Activated CD4-positive, alpha-beta T cell treated with anti-CD3 and anti-CD28 coated beads, Interleukin-2, amount 50 U/mL, for 16 hours (primary cell): ENCODE measurements at places on chromosomes 7 and 10.

DNA sequence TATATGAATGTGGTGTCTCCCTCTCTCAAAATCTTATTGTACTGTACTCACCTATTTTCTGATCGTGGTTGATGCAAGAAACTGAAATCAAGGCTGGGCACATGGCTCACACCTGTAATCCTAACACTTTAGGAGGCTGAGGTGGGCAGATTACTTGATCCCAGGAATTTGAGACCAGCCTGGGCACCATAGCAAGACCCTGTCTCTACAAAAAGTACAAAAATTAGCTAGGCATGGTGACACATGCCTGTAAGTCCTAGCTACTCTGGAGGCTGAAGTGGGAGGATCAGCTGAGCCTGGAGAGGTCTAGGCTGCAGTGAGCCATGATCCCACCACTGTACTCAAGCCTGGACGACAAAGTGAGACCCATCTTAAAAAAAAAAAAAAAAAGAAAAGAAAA is 16.0 kb downstream of the MMRN2 start:
- DNase-seq, result no peak

DNA sequence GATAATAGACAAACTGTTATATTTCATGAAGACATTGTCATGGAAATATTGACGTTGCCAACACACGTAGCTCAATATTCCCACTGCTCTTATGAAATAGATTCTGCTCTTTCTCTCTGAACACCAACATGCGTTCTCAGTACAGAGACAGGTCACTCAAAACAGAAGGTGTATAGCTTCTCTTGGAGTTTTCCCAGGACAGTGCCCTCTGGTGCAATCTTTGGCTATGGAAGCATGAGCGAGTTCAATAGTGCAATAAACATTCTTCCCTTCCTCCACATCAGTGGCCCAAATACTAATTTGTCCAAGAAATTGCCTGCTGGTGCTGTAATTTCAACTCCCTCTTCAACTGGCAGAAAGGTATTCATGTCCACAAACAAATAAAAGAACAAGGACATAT is 145.3 kb downstream of the MAGI2 start:
- no peak for DNase-seq

DNA sequence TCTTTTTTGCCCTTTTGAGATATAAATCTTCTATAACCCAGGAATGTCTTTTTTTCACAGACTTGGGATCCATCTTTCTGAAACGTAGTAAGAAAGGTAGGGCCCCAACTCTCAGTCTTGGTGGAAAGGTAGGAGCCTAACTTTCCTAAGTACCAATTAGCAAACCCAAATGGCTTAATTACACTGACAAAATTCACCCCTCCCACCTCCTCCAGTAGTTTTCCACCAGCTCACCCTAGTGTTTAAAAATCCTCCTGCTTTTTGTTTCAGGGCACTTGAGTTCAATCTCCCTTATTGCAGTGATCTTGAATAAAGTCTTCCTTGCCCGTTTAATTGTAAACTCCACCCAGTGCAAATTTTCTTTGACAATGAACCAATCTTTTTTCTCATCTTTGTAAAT is 600.0 kb downstream of the PHTF2 start:
- no peak for DNase-seq

DNA sequence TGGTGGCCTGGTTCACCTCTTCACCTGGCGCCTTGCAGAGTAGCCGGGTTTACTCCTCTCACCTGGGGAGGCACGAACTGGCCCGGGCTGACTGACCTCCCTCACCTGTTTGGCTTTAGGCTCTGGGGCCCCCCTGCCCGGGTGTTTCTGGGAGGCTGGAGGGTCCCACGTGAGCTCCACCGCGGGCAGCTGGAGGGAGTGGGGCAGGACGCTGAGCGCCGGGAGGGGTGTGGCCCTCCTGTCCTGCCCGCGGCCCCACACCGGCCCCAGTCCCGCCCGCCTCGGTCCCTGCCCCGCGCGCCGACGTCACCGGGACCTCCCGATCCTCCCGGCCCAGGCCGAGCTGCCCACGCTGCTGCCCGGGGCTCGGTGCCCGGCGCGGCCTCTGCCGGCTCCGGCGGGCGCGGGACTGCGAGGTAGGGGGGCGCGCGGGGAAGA is at the start of gene AMZ1:
Gene AMZ1 (plus strand): TSS at position 322 of the 438 bp plus-strand sequence. CDS start 12,250 bp downstream, outside the sequence.
- DNase-seq, result no peak

DNA sequence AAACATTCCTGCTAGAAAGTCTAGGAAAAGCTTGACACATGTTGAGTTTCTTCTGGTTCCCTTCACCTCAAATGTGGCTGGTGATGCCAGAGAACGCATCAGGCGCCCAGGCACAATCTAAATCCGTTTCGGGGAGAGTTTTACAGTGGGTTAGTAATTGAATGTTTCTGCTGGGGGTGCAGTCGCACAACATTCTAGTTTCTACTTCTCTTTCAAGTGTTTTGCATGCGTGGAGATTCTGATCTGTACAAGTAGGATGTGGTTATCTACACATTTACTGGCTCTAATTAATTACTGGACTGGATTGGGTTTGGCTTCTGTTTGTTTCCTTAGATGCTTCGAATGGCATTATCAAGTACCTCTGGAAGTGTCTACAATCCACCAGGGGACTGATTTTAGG is 173.8 kb downstream of the TMEM26 start:
- DNase-seq, result no peak

DNA sequence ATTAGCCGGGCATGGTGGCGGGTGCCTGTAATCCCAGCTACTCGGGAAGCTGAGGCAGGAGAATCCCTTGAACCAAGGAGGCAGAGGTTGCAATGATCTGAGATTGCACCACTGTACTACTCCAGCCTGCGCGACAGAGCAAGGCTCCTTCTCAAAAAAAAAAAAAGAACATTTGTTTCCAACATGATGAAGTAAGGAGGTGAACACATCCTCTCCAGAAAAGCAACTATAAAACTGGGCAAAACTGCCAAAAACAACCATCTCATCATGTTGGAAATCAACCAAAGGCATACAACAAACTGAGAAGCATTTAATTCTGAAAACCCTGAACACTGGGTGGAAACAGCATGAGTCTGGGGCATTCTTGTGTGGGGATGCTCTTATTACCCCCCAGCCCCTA is 14.3 kb downstream of the PRTFDC1 start:
- DNase-seq, result no peak

GRCh38 chr10:65701168-65701776 is 1224.6 kb upstream of the LRRTM3 start:
- no peak for DNase-seq

- peak; percentile 94 for DNase-seq
Measured at GRCh38 chr10:100510533-100511308, 8.9 kb downstream of the SEC31B start.

- DNase-seq, result no peak
Measured at GRCh38 chr7:50336894-50337703, 32.6 kb downstream of the IKZF1 start.

DNA sequence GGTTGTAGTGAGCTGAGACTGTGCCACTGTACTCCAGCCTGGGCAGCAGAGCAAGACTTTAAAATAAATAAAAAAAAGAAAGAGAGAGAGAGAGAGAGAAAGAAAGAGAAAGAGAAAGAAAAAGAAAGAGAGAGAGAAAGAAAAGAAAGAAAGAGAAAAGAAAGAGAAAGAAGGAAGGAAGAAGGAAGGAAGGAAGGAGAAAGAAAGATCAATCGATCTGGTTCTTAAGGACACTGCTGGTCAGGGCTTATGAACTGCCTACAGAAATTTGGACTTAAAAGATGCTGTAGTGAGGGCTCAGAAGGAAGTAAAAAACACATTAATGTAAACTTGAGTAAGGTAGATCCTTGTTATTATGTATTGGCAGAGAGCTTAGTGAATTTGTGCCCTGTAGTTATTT is 62.4 kb downstream of the COPG2 start:
- DNase-seq, result no peak

- no peak for DNase-seq
Measured at GRCh38 chr7:875476-876076, 778 bp upstream of the GET4 start.

DNA sequence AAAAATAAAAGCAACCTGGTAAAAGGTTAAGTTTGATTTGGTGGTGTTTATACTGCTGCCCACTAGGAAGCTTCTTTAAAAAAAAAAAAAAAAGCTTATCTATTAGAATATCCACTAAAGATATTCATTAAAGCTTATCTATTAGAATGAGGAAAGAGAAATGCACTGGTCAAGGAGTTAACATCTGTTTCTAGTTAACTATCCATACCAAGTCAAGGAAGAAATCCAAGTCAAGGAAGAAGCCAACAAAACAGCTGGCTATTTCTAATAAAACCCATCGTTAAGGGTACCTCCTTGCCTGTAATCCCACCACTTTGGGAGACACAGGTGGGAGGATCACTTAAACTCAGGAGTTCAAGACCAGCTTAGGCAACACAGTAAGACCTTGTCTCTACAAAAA is 82.6 kb downstream of the JMJD1C start:
- DNase-seq, result no peak

GRCh38 chr10:89699581-89700064 is 1.8 kb upstream of the KIF20B start:
- DNase-seq, result no peak

GRCh38 chr10:45136256-45136655 is 135.5 kb downstream of the ZNF22 start:
- no peak for DNase-seq

- no peak for DNase-seq
Measured at GRCh38 chr7:15452670-15453069, 109.1 kb downstream of the AGMO start.

DNA sequence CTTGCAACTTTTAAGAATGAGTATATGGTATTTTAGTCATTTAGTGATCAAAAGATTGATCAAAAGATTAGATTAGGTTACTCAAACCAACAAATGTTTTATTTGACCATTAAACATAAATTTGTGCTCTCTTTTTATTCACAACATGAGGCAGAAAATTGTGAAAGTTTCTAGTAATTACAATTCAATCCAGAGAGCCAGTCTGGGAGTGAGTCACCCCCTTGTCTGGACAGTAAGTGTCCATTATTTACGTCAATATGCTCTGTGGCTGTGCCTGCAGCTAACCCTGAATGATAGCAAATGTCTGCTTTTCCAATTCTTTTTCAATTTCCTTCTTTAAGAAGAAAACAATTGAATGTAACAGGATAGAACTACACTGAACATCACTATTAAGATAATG is 27.9 kb downstream of the GNG11 start:
- no peak for DNase-seq

DNA sequence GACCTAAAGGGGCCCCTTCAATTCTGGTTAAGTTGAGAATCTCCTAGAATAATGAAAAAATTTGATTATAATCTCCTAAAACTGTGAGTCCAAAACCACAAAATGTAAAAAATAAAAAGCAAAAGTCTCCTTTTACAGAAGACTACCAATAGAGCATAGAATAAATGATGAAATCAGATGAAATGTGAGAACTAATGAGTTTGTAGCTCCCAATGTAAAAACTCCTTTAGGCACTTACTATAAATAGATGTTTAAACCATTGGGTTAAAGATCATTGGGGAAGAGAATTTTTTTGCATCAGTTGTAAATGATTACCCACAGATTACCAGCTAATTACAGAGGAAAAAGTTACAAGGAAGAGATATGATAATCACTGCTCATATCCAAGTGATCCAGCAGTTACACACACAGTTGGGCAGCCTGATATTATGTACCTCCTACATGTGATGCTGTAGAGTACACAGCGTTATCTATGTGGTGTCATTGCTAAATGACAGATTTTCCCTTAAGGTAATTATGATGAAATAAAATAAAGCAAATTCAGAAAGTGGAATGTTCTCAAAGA is 282.7 kb upstream of the SEMA3D start:
- DNase-seq, result no peak

- no peak for DNase-seq
Measured at GRCh38 chr7:14332155-14332554, 342.7 kb upstream of the ETV1 start.

- DNase-seq, result no peak
Measured at GRCh38 chr7:29326864-29327263, 132.3 kb downstream of the CHN2 start.

DNA sequence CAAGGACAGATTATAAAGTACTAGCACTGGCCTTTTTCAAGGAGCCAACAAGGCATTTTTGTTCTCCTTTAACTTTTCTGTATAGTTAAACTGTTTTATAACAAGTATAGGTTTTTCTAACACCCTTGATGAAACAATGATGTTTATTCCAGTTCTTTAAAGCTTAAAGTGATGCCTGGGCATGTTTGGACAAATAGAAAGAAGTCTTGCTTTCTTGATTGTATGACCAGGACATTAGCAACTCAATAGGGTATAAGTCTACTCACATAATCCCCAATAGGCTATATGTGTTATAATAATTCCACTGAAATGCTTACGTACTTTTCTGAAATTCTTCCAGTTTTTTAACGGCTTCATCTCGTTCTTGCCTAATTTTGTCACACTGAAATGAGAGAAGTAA is 36.7 kb downstream of the SHTN1 start:
- DNase-seq, result no peak

DNA sequence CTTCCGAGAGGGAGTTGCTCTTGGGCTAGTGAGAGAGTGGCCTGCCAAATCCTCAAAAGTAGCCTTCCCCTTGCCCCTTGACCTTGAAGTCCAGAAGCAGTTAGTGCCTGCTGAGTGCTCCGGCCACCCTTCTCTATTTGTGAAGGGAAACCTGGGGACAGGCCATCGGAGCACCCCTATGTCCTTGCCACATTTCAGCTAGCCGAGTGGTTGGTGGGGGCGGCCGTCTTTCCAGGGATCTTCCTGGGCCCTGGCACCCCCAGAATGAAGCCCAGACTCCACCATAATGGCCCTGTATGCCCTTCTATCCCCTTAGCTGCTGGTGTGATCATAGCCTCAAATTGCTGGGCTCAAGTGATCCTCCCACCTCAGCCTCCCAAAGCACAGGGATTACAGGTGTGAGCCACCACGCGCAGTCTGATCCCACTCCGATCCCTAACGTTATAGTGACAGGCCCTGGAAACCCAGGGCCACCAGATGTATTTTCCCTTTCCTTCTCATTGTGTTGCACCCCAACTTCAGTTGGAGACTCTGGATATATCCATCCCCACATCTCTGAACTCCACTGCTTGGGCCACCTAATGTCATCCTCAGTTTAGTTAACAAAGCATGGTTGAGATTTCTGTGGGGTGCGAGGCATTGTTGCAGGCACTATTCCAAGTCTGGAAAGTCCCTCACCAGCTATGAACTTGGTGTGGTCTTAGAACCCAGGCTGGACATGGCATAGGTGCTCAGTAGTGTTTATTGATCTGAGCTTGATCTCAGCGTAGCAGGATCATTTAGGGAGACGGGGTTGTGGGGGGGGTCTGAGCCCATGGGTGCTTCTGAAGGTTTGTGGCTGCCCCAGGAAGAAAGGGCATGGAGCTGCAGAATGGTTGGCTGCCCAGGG is 1.6 kb downstream of the TSPAN14 start:
- DNase-seq, result no peak

GRCh38 chr10:44856696-44857095 is 54.4 kb upstream of the TMEM72 start:
- no peak for DNase-seq

- DNase-seq, result peak; percentile 62
Measured at GRCh38 chr7:3094701-3095445, 51.2 kb upstream of the CARD11 start.
